ENCODE measurements at places on chromosomes 3 and 15.

DNA sequence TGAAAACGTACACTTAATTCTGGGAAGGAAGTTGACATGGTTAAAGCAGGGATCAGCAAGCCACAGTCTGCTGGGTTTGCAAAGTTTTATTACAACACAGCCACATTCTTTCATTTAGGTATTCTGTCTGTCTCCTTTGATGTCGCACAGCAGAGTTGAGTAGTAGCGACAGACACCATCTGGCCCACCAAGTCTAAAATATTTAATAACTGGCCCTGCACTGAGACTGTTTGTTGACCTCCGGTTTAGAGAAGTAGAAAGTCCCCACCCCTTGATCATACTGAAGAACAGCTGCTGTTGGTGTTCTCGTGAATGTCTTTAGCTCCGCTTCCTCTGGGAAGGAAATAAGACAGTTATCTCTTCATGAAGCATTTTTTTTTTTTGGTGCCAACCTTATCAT, 66.2 kb downstream of the MCTP2 start:
- no peak for DNase-seq

DNA sequence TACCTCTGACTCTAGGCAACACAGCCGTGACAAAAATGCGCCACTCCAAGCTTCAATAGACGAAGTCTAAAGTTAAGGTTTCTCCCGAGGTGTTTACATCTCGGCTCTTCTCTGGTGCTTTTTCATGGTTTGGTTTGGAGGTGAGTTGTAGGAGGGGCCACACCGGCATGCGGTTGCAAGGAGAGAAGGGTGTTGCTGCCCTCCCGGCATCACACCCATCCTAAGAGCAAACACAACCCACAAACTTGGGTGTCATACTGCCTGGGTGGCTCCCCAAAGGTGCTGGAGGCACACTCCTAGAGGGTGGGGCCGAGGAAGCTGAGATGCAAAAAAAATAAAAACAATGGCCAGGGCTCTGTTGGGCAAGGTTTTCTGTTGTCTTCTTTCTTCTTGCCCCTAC, 225.2 kb upstream of the ICE2 start:
- DNase-seq, result no peak

GRCh38 chr3:53941950-53942349, 50.3 kb upstream of the SELENOK start:
- no peak for DNase-seq

- no peak for DNase-seq
Observed at GRCh38 chr3:129470861-129471260, 30.8 kb downstream of the IFT122 start.

GRCh38 chr15:68312701-68313204, 35.2 kb downstream of the FEM1B start:
- DNase-seq, result no peak

DNA sequence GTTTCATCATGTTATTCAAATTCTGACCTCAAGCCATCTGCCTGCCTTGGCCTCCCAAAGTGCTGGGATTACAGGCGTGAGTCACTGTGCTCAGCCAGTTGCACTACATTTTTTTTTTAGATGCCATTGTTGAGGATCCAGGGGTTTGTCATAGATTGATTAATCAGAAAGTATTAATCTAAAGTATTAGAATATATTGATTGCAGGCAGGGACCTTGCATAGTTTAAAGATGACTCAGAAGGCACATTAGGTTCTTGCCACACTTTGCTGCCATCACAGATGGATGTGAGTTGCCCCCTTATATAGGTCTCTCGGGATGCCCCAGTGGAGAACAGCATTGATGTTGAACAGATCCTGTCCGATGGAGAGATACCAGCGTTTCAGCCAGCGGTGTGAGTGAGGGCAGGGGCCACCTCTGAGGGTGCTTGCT, 41.1 kb downstream of the IGF1R start:
- no peak for DNase-seq

- DNase-seq, result no peak
Observed at GRCh38 chr15:60574801-60575631, 96.1 kb upstream of the ICE2 start.

Measured in left renal cortex interstitium (tissue), 4 donors.